ENCODE measurements at places on chromosomes 3 and 15.

DNA sequence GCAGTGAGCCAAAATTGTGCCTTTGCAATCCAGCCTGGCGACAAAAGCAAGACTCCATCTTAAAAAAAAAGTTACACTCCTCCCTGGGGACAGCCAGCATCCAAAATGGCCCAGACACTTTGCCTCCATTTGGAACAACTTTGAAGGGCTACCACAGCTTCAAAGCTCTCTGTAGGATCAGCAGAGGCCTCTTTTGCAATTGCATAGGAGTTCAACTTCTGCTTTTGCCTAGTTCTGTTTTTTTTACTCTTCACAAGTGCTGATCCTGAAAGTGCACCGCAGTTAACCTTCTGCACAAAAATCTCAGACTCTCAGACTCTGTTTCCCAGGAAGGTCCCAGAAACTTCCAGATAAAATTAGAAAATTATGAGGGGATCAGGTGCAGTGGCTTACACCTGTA is 25.2 kb upstream of the SLC4A7 start:
- DNase-seq: peak; percentile 75

DNA sequence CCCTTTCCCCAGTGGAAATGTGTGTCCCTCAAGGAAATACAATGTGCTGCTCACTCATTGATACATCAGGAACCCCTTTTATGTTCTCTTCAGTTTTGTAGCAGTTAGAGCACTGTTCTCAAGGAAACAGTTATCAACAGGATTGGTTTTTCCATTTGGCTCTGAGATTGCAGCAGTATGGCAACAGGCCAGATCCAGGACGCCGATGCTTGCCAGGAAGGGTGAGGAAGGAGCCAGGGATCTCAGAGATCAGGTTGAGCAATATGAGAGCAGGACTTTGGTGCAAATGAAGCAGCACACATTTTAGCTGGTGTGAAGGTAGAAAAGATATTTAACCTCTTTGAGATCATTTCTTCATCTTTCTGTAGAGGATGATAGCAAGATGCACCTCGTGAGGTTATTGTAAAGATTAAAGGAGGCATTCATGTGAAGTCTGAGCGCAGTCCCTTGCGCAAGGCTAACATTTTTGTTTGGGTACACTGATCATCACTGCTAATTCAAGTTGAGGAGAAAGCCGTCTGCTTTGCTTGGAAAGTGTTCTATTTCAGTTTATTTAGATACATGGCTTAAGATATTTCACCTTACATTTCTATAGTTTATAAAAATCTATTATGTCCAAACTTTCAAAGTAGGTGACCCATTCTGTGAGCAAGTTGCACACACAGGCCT is 68.5 kb downstream of the KCNH8 start:
- no peak for DNase-seq

GRCh38 chr15:77528968-77529319 is 103.8 kb downstream of the LINGO1 start:
- no peak for DNase-seq

DNA sequence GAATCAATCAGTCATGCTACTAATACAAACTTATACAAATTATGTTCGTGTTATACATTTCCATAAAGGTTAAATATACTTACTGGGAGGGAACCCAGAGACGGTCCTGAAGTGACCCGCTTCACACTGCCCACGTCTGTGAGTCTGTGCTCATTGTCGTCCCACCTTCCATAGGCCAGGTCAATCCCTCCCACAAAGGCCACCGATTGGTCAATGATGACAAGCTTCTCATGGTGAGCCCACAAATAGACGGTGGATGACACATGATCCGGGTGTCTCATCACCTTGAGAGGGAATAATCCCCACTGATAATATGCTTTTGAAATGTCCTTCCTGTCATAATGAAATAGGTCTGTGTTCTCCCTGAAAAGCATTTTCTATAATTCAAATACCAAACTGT is 121.7 kb downstream of the PLD1 start:
- no peak for DNase-seq

DNA sequence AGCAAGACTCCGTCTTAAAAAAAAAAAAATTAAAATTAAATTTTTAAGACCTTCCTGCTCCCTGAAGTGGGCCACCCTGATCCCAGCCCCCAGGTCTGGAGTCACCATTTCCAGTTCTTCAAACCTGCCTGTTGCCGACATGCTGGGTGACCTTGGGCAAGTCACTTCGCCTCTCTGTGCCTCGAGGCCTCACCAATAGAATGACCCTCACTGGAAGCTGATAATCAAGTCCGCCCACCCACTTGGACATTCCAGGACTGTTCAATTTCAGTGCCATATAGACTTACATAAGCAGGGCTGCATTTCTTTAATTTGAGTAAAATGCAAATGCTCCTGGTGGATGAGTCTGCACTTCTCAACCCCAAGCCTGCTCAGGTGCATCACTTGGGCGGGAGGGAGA is 39.3 kb upstream of the FURIN start:
- DNase-seq: no peak

DNA sequence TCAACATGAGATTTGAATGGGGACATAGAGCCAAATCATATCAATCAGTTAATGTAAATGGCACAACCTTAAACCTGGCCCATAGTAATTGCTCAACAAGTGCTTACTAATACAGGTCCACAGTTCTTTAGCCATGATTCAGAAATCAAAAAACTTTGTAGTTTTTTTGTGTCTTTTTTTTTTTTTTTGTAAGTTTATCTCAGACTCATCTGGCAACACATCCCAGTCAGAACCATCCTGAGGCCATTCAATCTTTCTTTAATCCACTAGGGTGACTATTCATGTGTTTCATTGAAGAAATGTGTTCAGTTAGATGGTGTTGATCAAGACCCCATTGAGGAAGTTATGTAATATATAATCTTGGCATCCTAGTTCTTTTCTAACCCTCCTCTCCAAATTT is 65.4 kb downstream of the ABI3BP start:
- no peak for DNase-seq

- no peak for DNase-seq
Observed at GRCh38 chr3:38345879-38346586, 552 bp upstream of the XYLB start.

GRCh38 chr15:101288905-101289513 is 6.0 kb downstream of the SNRPA1 start:
- peak; percentile 83 for DNase-seq

DNA sequence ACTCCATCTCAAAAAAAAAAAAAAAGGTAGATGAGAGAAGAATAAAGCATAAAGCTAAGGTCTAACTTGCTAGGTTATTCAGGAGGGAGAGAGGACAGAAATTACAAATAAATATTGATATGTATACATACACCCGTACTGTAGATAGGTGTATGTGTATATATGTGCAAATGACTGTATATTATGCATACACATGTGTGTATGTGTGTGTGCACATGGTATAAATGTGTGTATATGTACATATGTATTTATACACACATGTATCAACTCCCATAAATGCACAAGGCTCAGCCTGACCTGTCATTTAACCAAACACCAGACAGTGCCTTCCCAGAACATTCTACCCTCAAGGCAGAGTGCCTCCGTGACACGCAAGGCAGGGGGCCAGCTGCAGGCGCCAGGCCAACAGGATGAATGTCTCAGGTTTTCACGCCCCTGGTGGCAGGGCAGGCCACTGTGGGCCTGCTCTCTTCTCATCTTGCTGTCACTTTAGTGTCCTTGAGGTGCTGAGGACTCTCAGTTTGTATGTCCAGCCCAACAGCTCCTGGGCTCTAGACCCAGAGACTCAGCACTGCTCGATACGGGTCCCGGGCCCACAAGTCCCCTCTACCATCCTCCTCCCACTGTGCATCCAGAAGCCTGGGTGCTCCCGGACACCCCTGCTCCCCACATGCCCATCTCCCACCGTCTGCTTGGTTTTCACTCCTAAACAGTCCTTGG is 40.4 kb downstream of the TM2D3 start:
- DNase-seq: no peak

DNA sequence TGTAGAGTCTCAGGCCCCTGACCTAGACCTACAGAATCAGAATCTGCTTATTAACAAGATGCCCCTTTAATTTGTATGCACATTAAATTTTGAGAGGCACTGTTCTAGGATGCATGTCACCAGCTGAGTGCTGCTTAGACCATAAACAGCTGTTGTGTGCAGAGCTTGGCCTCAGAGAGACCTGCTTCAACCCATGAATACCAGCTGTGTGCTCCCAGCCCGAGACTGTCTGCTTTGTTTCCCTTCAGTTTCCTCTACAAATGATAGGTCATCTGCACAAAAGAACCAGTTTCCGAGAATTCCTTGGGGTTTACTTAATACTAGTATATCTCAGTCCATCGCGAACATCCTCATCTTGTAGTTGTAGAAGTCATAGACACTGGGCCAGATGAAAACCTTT is 158.5 kb upstream of the PFN2 start:
- DNase-seq: no peak

GRCh38 chr3:122964811-122965210 is 62.8 kb downstream of the SEMA5B start:
- DNase-seq: no peak

DNA sequence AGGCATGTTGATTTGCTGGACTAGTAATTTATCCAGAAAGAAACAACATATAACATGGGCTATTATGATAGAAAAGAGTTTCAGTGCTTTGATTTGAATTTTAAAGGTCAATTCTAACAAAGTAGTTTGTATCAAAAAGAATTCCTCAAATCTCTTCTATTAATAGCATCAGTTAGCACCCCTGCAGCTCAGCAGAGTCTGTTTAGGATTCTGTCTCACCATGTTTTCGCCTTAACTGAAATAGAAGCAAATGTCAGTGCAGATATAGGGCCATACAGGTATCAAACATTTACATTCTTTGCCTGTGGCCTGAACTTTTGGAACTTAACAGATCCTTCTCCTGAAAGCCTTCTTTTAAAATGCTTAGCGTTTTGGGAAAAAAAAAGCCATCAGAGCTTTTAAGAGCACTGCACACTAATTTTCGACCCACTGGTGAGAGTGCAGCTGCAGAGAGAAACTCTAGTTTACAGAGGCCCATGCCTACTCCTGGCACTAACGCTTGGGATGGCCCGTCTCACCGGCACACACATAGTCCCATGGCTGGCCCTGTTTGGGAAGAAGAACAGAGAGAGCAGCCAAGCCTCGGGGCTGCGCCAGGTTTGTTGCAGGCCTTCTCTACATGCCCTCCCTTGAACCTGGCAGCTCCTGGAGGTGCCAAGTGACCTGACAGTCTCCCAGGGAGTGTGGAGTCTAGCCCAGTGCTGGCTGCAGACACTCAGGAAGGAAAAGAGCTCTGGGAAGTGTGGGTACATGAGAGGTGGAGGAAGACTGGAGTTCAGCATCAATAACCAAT is 9.9 kb upstream of the PAQR9 start:
- DNase-seq: no peak

DNA sequence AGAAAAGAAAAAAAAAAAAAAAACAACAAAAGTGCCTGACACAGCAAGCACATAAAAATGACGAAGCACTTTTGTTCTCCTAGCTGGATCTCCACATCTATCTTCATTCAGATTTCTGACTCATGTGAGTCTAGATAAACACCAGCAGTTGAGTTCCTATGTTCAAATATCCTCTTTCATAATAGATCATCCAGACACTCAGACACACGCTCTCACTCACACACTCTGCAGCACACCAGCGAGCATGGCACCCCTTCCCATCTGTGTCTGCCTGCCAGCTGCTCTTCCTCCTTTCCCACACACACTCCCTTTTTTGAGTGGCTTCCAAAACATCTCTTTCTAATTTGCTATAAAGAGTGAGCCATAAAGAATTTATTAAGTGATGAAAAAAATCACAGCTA is 19.8 kb upstream of the CELF6 start:
- DNase-seq: peak; percentile 83

- no peak for DNase-seq
Observed at GRCh38 chr15:37019479-37020433, 80.6 kb downstream of the MEIS2 start.

DNA sequence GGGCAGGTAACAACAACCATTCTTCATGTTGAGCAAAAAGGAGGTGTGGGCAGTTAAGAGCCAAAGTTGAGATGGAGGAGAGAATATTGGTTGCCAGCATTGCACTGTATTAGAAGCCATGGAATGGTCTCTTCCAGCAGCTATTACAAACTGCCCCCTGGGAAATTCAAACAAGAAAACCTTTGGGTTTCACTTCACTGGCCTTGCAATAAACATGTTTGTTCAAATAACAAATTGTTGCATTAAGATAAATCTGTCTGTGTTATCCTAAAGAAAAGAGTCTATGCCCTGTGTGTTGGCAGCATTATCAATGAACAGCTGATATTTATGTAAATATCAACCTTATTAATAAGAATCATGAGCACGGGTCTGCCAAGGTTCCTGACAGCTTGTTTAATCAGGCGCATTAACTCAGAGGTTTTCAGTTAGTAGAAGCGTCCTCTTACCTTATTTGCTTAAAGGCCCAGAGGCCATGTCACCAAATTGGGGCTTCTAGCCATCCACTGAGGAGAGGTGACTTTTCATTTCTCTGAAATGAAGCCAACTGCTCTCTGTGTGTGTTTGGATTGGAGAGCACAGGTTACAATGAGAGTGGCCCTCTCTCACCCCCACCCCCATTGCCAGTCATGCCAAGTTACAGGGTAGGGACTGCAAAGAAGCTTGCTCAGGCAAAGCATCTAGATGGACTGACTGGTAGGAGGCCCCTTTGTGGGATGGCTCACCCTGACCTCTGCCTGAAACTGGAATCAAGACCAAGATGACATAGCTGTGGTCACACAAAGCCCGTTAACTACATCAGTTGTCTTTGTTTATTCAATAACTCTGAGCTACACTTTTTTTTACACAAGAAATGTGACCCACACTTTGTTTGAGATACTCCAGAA is 10.5 kb downstream of the FILIP1L start:
- no peak for DNase-seq

DNA sequence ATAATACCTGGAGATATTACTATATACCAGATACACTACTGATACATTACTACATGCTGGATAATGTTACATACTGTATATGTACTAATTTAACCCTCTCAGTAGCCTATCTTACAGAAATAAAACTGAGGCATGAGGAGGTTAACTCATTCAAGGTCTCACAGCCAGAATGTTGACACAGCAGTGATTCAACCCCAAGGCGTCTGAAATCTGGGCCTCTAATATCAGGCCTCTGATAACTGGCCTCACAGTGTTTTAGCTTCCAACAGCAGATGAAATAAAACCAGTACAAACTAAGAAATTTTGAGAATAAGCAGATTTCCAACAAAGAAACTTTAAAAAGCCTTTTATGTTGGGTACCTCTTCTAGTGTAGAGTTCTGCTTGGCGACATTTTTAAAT is 23.4 kb downstream of the DZIP1L start:
- DNase-seq: no peak

DNA sequence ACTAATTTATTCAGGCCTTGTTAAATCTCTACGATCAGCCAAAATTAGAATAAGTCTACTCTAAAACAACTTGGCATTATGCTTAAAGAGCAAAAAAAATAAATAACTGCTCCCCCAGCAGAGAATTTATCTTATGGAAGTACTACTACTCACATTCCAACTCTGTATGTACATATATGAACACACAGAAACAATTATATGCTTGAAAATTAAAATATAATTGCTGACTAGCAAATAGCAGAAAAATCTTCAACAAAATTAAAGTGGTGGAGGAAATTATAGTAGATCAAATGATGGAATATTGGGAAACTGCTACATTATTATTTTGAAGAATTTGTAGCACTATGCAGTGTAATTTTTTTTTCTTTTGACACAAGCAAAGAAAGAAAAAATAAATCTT is 580.9 kb downstream of the MECOM start:
- DNase-seq: no peak
